ENCODE measurements at places on chromosomes 2 and 18.

DNA sequence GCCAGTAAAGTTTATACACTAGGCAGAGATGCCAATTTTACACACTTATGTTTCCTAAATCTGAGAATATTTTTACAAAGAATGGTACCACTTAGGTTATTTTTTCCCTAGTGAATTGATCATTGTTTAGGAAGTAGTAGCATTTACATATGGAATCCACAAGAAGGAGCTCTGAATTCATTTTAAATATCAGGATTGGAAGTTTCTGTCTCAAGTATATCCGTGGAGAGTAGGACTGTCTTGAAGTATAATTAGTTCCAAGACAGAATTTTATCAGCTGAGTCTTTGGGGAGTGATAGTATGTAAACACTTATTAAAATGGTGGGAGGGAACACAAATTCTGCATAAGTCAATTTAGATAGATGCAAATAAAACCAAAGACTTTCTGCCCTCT, 82.3 kb upstream of the FAM98A start:
- DNase-seq: no peak

- no peak for DNase-seq
Observed at GRCh38 chr2:214750529-214750928, 59.0 kb downstream of the BARD1 start.

DNA sequence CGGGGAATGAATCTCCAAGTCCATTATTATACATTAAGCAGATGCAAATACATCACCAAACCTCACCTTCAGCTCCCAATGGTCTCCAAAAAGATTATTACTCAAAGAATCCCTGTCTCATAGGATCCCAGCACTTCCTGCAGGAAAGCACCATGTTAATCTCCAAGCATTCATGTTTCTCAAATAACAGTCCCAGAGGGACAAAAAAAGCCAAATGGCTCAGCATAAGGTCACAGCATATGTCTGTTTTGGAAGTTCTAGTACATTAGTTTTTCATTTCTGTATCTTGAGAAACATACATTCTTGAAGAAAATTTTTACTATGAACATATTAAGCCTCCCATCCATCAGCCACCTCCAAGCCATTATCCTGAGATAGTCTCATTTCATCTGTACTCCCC, 103.3 kb downstream of the METTL4 start:
- no peak for DNase-seq

DNA sequence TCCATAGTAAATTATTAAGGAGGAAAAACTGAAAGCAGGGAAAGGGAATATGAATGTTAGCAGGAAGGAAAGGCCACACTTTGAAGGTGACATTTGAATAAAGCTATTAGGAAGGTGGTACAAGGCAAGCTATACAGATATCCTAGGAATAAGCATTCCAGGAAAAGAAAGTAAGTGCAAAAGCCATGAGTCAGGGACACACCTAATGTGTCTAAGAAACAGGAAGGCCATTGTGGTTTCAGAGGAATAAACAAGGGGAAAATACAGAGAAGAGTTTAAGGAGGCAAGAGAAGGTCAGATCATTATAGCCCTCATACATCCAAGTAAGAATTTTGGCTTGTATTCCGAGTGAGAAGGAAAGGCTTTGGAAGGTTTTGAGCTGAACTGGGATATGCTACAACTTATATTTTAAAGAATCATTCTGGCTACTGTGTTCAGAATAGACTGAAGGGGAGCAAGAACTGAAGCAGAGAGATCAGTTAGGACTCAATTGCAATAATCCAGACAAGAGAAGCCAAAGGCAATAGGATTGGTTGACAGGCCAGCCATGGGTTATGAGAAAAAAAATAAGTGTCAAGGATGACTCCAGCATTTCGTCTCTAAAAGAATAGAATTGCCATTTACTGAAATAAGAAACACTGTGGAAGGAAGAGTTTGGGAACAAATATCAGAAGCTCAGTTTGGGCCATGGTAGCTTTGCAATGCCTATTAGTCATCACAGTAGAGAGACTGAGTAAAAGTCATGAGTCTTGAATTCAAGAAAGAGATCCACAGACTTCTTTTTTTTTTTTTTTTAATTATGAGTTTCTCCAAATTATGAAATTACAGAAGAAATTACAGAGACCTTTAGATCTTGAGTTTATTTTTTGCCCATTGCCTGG, 11.3 kb downstream of the RAD51AP2 start:
- DNase-seq: no peak

DNA sequence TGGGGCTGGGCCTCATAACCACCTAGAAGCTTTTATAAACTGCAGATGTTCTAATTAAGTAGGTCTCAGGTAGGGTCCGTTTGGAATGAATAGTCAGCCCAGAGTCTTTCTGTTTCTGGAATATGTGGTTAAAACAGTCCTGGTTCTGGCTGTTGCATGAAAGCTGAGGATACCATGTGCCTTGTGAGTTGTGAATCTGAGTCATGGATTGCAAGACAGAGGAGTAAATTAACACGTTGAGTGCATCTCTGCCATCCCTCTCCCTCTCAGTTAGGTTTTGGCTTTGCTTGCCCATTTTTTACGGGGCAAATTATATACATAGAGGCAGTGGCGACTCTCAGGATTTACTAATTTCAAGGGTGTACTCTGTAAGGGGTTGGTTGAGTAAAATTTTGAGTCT, 59.1 kb downstream of the NCK2 start:
- DNase-seq: no peak

GRCh38 chr2:216031960-216032689, 18.8 kb upstream of the MREG start:
- DNase-seq: peak; percentile 76

GRCh38 chr2:122927197-122927596, 1097.9 kb upstream of the CNTNAP5 start:
- DNase-seq: no peak

- DNase-seq: no peak
Observed at GRCh38 chr18:62458346-62458745, 64.5 kb upstream of the ZCCHC2 start.

GRCh38 chr2:141557329-141558095, 573.3 kb downstream of the LRP1B start:
- DNase-seq: peak; percentile 21

GRCh38 chr18:10188971-10189810, 265.2 kb upstream of the APCDD1 start:
- no peak for DNase-seq

DNA sequence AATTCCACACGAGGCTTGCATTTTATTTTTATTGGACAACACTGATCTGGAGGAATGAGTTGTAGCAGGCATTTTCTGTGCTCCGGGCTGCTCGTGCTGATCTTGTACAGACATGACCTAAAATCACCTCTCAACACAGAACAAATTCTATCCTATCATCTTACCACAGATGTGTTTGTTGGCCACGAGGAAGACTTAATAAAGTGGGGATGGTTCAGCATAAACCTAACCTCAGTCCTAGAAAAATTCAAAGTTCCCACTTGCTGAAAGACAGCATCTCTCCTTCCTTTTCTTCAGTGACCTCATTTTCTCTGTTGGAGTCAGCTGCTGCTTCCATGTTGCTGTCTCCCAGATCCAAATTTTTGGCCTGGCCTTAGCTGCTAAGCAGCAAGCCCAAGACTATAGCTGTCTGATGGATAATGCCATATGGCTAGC, 45.3 kb downstream of the RBKS start:
- no peak for DNase-seq
